ENCODE measurements at places on chromosomes 3 and 15.

- DNase-seq, result peak; percentile 55
These were observed 120.1 kb downstream of the ANP32A start for GRCh38 chr15:68700455-68701123.

- no peak for DNase-seq
These were observed 6.0 kb downstream of the PRC1 start for GRCh38 chr15:90988296-90988695.

DNA sequence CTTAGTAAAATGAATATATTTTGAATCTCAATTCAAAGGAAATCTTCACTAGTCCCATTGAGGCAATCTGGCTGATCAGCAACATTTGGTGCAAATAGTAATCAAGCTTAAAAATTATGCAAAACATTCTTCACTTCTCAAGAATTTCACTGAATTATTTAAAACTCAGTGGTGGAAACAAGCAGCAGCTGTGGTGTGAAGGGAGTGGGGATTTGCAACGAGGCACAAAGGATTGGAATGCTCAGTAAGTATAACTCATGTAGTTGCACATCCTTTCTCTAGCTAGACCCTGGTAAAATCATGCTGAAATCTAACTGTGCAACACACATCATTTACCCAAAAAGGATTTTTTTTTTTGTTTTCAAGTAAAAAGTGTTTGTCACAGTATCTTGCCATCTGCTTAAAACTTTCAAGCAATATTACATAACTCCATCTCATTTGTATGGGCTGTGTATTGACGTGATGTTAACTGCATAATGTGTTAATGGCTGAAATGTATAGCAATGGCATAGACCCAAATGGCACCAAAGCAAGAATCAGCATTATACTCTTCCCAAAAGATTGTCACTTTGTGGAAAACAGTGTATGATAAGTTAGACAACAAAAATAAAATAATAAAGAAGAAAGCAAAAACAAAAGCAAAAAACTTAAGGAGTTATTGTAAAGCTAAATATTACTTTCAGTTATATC, 816.6 kb downstream of the EPHA3 start:
- DNase-seq, result no peak

DNA sequence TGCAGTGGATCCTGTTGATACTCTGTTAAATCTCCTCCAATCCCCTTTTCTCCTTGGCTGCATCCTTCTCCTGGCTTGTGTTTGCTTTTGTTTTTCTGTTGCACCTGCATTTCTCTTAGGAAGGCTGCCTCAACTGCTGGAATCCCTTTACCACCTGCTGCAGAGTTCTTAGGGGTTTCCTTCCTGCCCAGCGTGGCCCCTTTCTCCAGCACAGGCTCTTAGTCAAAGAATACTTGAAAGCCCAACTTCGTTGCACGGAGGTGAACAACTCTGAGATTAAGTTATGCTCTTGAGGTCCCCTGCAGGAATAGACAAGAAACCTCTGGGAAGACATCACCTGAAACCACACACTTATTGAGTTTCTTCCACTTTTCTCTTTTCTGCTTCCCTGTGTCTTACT, 121.6 kb upstream of the GRM7 start:
- DNase-seq, result no peak

DNA sequence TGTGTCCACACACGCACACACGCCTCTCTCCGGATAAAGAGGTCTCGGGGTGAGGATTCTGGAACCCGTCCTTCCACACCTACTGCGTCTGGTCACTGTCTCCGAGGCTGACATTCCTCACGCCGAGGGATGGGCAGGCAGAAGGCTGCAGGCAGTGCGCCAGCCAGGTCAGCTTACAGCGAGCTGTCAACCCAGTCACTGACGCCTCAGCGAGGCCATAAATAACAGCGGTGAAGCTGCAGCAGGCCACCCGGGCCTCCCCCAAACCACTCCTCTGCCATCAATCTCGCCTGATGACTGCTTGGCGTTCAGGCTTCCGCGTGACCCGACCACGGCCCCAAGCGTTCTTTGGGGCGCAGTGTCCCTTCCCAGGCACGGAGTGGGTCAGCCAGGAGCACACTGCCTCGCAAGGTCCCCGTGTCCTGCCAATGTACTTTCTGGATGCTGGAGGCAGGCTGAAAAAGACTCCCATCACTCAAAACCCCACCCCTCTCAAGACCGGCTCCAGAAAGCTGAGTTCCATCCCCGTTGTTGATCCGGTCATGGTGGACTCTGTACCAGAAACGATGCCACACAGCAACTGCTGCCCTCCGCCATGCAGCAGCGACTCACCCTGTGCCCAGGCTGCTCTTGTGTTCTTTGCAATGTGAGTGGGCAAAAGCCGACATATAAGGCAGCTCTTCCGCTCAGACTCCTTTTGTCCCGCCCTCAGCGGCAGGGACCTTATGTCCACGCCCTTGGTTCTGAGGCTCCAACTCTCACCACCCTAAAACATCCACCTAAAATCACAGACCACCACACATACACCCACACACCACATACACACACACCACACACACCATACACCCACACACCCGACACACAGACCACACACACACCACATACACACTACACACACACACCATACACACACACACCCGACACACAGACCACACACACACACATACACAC, 27.1 kb downstream of the CPN2 start:
- DNase-seq, result no peak

GRCh38 chr3:63364910-63365309, 86.8 kb downstream of the SYNPR start:
- no peak for DNase-seq

GRCh38 chr15:65912235-65912634, 42.9 kb downstream of the RAB11A start:
- no peak for DNase-seq

GRCh38 chr3:183802989-183803388, 22.4 kb downstream of the MAP6D1 start:
- no peak for DNase-seq

- DNase-seq, result no peak
These were observed 24.7 kb downstream of the GPR15 start for GRCh38 chr3:98556164-98557130.

GRCh38 chr3:9130345-9131305, 118.8 kb downstream of the SRGAP3 start:
- DNase-seq, result peak; percentile 45

GRCh38 chr15:81322676-81323253, 1.2 kb downstream of the STARD5 start:
- no peak for DNase-seq

GRCh38 chr3:185254799-185255198, 950 bp upstream of the EHHADH start:
- DNase-seq, result no peak

- no peak for DNase-seq
These were observed 84.5 kb upstream of the ATP10A start for GRCh38 chr15:25947323-25948314.

- no peak for DNase-seq
These were observed 4.9 kb downstream of the KLHL40 start for GRCh38 chr3:42690191-42690590.

- DNase-seq, result no peak
These were observed 25.5 kb downstream of the ESYT3 start for GRCh38 chr3:138459619-138460535.

GRCh38 chr3:101588616-101589015, 14.6 kb downstream of the PCNP start:
- DNase-seq, result no peak

DNA sequence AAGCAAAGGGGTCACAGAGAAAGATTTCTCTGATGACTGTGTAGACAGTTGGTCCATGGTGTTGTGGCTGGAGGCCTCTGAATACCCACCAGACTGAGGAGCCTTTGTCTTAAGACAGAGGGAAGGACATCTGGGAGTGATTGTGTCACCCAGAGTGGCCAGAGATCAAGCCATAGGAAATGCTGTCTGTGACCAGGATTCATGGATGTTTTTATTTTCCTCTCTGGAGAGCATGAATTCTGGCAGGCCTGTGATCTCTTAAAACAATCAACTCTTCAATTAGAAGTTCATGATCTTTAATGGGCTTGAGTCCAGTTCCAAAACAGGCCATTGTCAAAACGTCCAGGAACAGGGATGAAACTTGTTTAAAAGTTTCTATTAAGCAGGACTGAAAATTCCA, 198.9 kb upstream of the CTDSPL start:
- no peak for DNase-seq

GRCh38 chr15:54088837-54089236, 110.6 kb downstream of the UNC13C start:
- no peak for DNase-seq

DNA sequence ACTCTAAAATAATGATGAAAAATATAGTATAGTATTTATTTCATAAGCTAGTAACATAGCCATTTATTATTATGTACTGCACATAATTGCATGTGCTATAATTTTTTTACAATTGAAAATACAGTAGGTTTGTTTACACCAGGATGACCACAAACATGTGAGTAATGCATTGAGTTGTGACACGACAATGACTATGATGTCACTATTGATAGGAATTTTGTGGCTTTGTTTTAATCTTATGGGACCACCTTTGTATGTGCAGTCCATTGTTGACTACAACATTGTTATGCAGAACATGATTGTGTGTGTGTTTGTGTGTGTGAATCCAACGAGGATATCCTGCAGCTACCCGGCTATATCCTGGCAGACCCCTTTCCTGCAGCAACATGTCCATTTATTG, 372.2 kb upstream of the MCTP2 start:
- no peak for DNase-seq

DNA sequence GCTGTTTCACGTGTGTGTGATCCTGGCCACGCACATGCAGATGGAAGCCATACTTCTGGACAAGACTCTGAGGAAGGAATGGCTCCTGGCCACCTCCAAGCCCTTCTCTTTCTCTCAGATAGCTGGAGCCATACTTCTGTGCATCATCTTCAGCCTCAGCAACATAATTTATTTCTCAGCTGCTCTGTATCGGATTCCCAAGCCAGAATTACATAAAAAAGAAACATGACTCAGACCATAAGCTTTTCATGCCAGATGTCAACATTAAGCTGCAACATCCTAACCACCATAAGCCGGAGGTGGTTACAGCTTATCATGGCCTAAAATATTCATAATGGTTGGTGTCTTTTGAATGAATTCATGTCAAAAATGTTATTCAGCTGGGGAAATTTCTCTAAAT, 10.6 kb upstream of the KIF23 start:
- no peak for DNase-seq

GRCh38 chr3:58962040-58962651, 87.7 kb downstream of the CFAP20DC start:
- DNase-seq, result no peak

- no peak for DNase-seq
These were observed 20.3 kb upstream of the DGKG start for GRCh38 chr3:186382217-186382885.

GRCh38 chr3:186526256-186526606, 17.9 kb downstream of the CRYGS start:
- peak; percentile 81 for DNase-seq

- DNase-seq, result no peak
These were observed 90.6 kb upstream of the FLNB start for GRCh38 chr3:57917601-57918000.

DNA sequence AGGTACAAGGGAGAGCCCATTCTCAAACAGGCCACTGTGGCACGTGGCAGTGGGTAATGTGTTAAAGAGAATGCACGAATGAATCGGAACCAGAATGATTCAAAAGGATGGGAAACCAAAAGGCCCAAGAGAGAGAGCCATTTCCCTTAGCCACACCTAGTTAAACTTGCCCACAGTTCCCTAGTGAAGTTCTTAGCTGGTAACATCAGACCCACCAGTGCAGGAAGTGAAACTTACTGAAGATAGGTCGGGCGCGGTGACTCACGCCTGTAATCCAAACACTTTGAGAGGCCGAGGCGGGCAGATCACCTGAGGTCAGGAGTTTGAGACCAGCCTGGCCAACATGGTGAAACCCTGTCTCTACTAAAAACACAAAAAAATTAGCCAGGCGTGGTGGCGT, 97.1 kb downstream of the MEX3B start:
- no peak for DNase-seq

DNA sequence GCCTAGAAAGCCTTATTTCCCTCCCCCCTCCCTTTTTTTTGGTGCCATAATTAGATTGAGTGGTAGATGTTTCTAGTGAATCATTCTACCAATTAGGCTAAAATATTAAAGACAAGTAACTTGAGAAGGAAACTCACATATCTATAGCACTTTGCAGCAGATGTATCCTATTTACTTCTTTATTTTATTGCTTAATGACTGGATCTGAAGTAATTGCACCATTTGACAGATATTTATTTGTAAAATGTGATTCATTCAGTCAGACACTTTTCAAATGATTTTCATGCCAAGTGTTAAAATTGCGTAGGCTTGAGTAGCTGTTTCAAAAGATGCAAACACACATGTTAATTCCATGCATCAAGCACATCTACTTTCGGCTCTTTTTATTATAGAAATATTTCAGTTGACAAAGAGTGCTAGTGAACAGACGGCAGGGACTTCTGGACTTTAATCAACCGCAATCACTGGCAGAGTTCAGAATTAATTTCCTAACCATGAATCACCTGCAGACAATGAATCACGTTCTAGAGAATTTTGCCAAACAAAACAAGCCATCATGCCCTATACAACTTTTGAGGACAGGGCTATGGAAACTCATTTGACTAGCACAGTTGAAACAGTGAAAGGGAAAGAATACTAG, 636.8 kb downstream of the MECOM start:
- peak; percentile 88 for DNase-seq

DNA sequence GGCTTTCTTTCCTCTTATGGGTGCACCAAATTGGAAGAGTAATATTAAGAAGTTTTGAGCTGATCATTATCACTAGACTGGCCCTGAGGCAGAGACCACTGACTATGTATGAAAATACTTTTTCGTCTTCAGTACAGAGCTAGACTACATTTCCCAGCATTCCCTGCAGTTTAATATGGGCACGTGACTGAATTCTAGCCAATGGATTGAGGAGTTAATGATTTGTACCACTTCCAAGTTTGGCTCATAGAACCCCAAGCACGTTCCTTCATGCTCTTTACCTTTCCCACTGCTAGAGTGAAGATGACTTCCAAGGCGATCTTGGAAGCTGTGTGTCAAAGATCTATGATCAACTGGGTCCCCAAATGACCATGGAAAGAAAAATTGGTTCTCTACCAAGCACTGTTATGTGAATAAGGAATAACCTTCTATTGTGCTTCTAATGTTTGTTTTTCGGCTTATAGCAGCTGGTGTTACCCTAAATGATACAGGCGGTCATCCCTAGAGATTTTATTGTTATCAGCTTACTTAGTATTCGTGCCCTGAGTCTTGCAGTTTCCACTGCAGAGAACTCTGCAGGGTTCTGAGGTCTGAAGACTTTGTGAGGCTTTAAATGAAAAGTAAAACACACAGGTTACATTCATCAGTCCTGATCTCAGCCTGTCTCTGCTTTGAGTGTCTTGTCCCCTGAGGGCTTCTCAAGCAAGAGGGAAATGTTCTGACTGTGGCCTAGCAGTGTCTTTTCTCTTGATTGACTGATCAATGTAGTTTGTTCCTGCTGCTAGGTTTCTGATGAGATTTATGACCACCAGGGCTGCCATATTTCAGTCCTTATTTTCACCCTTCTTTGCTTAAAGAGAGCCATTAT, 486.8 kb downstream of the PDCD6IP start:
- no peak for DNase-seq

DNA sequence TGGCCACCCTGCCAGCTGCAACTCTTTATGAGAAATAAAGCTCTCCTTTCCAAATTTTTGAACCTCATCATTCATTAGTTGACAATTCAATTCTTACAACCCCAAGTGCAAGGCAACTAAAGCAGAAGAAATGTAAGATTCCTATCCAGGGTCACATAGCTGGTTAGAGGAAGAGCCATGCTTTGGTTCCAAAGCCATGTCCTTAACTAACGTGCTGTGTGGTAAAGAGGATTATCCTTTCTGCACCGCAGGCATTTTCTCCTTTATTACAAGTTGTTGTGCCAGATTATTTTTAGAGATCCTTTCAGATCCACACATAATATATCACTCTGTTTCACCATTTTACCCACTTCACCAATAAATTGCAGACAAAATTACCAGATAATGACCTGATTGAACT, 36.5 kb downstream of the TM4SF18 start:
- no peak for DNase-seq
